ENCODE measurements at places on chromosomes 3 and 15. TPM values are rescaled to one million over a fixed set of nuclear protein-coding genes. Genes with fewer than 3 reads are reported as not detected.

Gene B3GNT5
- total RNA-seq: 0.37 TPM

Gene MCF2L2
- total RNA-seq: 1.5 TPM

Gene TMEM212
- total RNA-seq: not detected

Gene LRRC31
- total RNA-seq: not detected

Gene HYKK
- total RNA-seq: 0.42 TPM

DNA sequence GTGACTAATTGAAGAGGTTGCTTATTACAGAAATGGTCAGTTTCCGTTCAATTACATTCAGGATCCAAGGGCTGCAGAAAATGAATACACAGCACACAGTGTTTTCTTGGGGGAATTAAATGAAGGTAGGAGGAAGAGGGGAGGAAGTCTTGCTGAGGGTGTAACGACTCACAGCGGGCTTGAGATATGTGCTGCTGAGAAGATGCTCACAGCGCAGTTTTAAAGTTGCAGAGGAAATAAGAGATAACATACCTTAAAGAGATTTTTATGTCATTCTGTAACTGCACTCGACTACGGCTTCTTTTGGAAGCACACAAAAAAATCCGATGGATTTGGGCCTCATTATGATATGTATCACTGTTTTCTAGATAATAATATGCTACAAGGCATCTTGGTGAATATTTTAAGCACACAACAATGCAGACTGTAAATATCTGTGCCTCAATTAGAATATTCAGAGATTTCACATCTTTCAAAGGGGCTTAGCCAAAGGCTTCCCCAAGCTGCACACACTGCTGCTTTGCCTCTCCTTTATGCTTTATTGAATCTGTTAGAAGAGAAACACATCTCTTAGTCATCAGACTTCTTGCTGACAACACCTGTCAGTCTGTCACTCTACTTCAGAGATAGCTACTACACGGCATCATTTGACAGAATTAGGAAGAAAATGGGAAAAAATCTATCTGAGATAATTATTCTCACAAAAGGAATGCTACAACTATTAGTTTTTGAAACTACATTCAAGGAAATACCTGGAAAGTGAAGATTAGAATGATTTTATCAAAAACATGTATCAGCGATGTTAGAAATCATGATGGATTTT is 773.2 kb downstream of the OTOL1 start:
- H3K27me3 ChIP-seq: no peaks in the 10 kb centered on the region
- H3K36me3 ChIP-seq: no peaks in the 10 kb centered on the region
- no peak overlapping the region for H3K4me3 ChIP-seq
- DNase-seq: no peak

GRCh38 chr3:189839576-189839975 is 208.4 kb downstream of the TP63 start:
- H3K36me3 ChIP-seq: no peaks in the 10 kb centered on the region
- H3K27me3 ChIP-seq: no peaks in the 10 kb centered on the region
- no peak overlapping the region for H3K27ac ChIP-seq
- DNase-seq: no peak

DNA sequence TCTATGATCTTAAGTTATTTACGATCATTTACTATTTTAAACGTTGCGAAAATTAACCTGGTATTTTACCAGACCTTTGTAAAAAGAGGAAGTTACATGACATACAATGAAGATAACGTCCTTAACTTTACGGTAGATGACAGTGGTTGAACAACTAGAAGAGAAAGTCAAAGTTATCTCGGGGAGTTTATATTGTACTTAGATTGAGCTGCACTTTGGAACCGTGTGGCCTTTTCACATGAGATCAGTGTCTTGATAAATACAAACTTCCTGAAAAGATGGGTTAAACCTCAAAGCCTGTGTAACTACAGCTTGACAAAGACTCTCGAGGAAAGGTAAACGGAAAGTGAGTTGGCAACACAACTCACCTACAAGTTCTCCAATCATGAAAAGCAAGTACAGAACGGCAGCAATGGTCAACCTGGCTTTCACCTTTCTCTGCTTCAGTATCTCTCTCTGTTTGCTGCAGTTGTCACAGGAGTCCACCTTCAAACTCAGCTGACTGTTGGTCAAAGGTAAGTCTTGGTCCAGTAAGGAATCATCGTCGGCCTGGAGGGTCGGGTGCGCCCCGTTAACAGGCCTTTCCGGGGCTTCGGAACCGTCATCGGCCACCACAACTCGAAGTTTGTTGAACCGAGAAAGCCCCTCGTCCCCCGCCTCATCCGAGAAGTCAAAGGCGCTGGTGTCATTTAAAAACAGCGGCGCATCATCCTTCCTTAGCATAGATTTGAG is 793 bp downstream of the SLC30A4 start:
- H3K27ac ChIP-seq: peak overlapping the region; percentile 26
- H3K4me1 ChIP-seq: peaks cover 18% of the 10 kb centered on the region
- peak; percentile 71 for DNase-seq
- H3K4me3 ChIP-seq: peak overlapping the region; percentile 60
- no peaks in the 10 kb centered on the region for H3K27me3 ChIP-seq

- no peak for DNase-seq
- H3K4me3 ChIP-seq: no peak overlapping the region
- H3K27me3 ChIP-seq: no peaks in the 10 kb centered on the region
- H3K36me3 ChIP-seq: no peaks in the 10 kb centered on the region
Measured at GRCh38 chr3:168427835-168428475, 332.2 kb upstream of the GOLIM4 start.

DNA sequence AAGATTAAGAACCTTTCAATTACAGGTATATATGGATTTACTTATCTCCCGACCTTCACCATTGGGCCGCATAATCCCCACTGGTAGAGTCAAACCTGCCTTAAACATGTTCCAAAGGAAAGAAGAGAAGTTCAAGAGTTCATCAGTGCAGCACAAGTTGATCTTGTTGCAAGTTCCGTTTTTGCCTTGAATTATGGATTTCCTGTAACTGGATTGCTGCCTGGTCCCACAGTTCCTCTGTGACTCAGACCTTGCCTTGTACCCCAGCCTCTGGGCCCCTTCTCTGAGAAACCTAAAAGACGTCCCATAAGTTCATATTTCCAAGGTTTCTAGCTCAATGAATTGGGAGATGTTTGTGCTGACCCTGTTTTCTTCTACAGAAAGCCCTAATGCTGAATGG is 112.5 kb upstream of the THBS1 start:
- H3K4me1 ChIP-seq: no peaks in the 10 kb centered on the region
- no peak for DNase-seq
- H3K36me3 ChIP-seq: no peaks in the 10 kb centered on the region
- H3K27ac ChIP-seq: no peak overlapping the region

DNA sequence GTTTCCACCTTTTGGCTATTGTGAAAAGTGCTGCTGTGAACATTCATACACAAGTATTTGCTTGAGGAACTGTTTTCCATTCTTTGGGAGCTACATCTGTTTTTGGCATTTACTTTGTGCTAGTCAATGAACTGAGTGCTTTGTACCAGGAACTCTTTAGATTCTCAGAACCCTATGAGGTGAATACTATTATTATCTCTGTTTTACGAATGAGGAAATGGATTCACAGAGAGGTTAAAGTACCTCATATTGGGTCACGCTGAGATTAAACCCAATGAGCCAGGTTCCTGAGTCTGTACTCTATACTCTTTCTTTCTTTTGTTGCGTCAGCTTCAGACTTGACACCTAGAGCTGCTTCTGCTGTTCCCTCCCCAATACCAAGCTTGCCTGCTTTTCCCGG is 358.1 kb downstream of the CNTN4 start:
- no peak overlapping the region for H3K27ac ChIP-seq
- no peak overlapping the region for H3K4me3 ChIP-seq
- no peaks in the 10 kb centered on the region for H3K4me1 ChIP-seq
- H3K36me3 ChIP-seq: no peaks in the 10 kb centered on the region
- H3K27me3 ChIP-seq: no peaks in the 10 kb centered on the region

DNA sequence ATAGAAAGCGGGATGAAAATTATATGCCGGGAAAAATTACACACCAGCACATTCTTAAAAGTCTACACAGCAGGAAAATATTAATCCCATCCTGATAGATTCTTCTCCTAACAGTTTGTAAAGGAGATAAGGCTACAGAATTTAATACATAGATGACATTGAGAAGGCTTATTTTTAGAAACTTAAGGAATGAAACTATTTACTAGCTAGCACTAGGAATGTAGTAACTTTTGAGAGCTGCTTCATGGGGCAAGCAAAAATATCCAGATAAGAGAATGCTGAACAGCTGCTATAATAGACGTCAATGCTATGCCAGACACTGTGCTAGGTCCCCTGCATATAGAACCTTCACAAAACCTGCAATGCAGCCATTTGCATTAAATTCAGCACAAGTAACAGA is 912.7 kb upstream of the NR2F2 start:
- no peak overlapping the region for H3K4me3 ChIP-seq
- no peaks in the 10 kb centered on the region for H3K4me1 ChIP-seq
- no peaks in the 10 kb centered on the region for H3K36me3 ChIP-seq
- no peak overlapping the region for H3K27ac ChIP-seq

DNA sequence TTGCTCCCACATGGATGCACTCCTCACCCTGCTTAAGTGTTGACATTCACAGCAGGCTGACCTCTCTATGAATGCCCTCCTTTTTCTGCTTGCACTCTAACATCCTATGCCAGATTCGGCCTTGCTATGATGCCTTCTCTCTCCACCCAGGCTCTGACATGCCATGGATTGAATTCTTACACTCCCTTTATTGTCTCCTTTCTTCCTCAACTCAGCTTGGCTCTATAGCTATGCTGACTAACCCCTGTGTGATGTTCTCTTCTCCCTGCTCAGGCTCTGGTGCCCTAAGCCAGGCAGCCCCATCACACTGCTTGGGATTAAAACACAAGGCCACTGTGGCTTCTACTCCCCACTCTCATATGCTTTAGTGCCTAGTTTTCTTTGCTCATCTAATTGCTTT is 563.7 kb downstream of the NSUN3 start:
- no peak overlapping the region for H3K27ac ChIP-seq
- no peaks in the 10 kb centered on the region for H3K27me3 ChIP-seq
- H3K4me1 ChIP-seq: no peaks in the 10 kb centered on the region
- no peak for DNase-seq

DNA sequence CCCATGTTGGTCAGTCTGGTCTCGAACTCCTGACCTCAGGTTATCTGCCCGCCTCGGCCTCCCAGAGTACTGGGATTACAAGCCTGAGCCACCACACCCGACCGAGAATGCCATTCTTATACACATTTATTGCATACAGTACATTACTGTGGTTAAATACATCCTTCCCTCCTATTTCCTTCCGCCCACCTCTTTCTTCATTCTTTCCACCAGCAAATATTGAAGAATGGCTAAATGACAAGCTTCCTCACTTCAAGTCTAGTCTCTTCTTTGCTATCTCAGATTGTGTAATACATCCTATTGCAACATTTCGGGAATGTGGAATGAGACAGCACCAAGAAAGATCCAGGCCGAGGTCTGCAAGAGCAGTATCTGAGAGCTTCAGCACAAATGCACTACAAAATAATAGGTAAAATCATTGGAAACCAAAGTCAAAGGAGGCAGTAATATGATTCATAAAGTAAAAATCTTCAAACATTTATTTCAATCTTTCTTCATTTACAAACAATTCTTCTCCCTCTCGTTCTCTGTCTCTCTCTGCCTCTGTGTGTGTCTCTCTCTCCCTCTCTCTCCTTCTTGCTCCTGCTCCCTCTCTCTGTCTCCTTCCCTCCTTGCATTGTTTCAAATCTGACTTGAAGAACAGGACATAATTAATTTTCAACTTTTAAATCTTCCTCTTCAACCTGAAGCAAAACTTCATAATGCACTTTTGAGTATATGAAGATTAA is 94.7 kb upstream of the TGFBR2 start:
- H3K4me3 ChIP-seq: no peak overlapping the region

DNA sequence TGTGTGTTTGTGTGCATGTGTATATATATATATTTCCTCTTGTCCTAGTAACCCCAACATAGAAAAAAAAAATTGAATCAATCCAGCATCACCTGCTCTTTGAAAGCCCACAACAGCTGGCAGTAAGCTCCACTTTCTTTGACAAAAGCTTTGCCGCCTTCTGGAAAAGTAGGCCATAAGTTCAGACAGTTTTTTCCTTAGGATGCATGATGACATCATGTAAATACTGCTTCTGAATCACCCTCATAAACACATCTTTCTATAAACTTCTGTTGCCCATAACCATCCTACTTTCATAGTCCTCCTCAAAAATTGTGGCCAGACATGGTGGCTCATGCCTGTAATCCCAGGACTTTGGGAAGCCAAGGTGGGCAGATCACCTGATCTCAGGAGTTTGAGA is 67.4 kb downstream of the CSNK1G1 start:
- no peak overlapping the region for H3K4me3 ChIP-seq
- no peaks in the 10 kb centered on the region for H3K36me3 ChIP-seq
- DNase-seq: no peak
- H3K27me3 ChIP-seq: no peaks in the 10 kb centered on the region
- no peak overlapping the region for H3K27ac ChIP-seq

DNA sequence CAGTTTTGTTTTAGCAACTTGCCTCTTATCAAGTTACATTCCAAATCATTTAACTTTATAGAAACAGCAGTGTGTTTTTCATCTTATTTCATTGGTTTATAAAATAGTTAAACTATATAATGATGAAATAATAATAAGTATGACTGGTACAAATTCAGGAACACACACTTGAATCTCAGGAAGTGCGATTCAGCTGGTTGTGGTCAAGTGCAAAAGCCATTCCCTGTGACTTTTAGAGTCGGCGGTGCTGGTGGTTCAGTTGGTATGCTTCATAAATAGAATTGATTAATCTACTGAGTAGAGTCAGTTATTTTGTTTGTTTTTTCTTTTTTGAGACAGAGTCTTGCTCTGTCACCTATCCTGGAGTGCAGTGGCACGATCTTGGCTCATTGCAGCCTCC is 22.7 kb downstream of the SACM1L start:
- peaks cover 17% of the 10 kb centered on the region for H3K36me3 ChIP-seq
- no peak for DNase-seq
- no peak overlapping the region for H3K4me3 ChIP-seq
- no peak overlapping the region for H3K27ac ChIP-seq

GRCh38 chr3:156787926-156788663 is 38.1 kb upstream of the LEKR1 start:
- no peak for DNase-seq
- no peaks in the 10 kb centered on the region for H3K27me3 ChIP-seq
- no peaks in the 10 kb centered on the region for H3K4me1 ChIP-seq
- H3K36me3 ChIP-seq: no peaks in the 10 kb centered on the region
- H3K4me3 ChIP-seq: no peak overlapping the region
